ENCODE measurements at places on chromosomes 2 and 18. TPM values are rescaled to one million over a fixed set of nuclear protein-coding genes. Genes with fewer than 3 reads are reported as not detected.
A peak's percentile ranks its signal among the peaks of the same experiment; 100 is the strongest.

ZC3H6 gene
- total RNA-seq, result 6.6 TPM

NPPC gene
- not detected for total RNA-seq

PAX8 gene
- 0.51 TPM for total RNA-seq

DNA sequence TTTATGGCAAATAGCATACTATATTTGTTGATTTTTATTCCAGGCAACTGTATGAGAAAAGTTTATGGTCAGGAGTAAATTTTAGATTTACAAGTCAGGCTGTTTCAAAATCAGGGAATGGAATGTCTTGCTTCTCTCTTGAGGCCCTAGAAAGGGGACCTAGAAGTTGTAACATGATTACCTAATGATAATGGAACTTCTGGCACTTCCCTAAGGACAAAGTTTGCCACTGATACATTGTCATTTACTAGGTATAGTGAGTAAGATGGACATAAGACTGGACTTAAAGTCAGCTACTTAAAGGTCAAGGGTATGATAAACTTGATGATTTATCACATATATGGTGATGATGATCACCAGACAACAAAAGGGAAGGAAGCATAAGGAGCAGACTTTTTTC lies 103.3 kb upstream of the VRK2 start:
- peak; percentile 14 for DNase-seq

DNA sequence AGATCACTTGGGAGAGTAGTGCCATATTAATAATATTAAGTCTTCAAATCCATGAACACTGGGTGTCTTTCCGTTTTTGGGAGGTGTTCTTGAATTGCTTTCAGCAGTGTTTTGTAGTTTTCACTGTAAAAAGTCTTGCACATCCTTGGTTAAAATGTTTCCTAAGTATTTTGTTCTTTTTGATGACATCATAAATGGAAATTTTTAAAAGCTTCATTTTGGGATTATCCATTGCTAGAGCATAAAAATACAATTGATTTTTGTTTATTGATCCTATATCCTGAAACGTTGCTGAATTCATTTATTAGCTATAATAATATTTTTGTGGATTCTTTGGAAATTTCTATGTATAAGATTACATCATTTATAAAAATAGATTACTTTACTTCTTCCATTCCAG lies 96.8 kb downstream of the ARHGEF4 start:
- no peak for DNase-seq

DNA sequence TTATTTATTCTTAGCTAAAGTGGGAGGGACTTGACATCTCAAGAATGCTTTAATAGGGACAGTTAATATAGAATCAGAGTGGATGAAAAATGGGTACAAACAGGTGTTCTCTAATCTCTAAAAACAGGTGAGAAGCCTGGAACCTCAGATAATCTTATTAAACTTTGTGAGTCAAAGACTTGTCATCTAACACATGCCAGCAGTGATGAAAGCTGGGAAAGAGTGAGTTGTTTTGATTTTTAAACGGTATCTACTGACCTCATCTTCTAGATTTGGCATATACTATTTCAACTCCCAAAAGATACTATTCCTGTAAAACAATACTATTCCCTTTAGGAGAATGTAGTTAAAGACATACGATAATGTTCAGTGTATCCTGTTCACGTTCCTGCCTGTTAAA lies 103.4 kb downstream of the CCDC141 start:
- no peak for DNase-seq

- DNase-seq, result peak; percentile 19
Measured at GRCh38 chr2:159362816-159363251, 76.3 kb upstream of the WDSUB1 start.

DNA sequence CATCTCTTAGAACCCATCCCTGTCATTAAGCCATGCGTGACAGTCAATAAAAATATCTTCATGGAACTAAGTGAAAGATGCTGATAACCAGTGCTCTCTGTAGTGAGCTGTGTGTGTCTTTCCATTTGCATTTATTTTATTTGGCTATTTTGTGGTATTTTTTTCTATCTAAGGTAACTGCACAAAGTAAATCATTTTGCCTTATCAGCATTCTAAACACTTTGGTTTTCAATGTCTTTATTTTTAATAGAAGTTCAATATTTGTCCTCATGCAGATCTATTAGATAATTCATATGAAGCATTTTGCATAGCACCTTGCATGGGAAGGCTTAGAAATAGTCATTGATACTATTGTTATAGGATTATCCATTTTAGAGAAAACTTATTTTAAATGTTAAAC lies 163.6 kb upstream of the TANK start:
- DNase-seq, result no peak

- DNase-seq, result no peak
Measured at GRCh38 chr2:151766437-151767153, 32.3 kb upstream of the NEB start.

DNA sequence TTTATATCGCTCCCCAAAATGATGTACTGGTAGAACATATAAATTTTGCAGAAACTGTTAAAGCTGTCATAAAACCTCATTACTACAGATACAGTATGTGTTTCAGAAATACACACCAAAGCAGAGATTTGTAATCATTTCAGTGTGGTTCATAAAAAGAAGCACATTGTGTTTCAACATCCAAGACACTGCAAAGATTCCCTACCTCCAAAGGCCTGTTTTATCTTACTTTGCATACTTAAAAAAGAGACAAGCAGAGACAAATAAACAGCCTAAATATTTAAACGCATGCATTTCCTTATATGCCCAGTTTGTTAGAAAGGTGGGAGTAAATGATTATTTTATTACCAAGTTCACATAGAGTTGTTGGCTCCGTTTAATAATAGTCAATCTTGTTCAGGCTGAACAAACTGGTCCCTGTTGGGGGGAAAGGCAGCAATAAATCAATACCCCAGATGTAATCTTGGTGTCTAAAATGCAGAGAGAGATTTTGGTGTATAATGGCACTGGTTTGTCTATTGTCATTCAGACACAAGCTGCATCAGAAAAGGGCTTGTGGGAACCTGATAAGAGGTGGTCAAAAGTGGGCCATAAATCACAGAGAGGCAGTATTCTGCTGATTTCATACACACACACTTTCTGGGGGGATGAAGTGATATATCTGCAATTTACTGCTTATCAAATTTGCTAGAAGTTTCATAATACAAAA lies 321.4 kb upstream of the ETAA1 start:
- no peak for DNase-seq
